ENCODE measurements at places on chromosomes 2 and 18. TPM values are rescaled to one million over a fixed set of nuclear protein-coding genes. Genes with fewer than 3 reads are reported as not detected.

Gene SPDYA
- total RNA-seq = not detected

Gene TUBA4A
- 115 TPM for total RNA-seq

Gene GRP
- total RNA-seq = not detected

Gene AFF3
- total RNA-seq = 1.9 TPM

GRCh38 chr2:158893026-158893425 lies 75.4 kb upstream of the TANC1 start:
- no peak for DNase-seq

DNA sequence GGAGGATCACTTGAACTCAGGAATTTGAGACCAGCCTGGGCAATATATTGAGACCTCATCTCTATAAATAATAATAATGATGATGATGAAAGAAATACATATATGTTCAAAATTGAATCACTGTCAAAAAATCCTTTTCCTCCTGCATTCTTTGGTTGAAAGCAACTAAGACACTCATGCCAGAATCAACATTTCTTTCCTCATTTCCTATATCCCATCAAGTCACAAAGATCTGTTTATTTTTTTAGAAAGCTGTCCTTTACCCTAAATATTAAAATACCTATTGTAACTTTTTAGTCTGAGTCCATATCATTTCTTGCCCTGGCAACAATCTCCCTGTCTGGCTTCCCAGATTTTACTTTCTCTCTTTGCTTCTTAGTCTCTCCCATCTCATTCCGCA lies 31.8 kb upstream of the PPP4R3B start:
- no peak for DNase-seq

- no peak for DNase-seq
These were observed 42.0 kb downstream of the NDUFA10 start for GRCh38 chr2:239983004-239983778.

- peak; percentile 61 for DNase-seq
These were observed 22.2 kb upstream of the ITSN2 start for GRCh38 chr2:24382363-24383073.
